ENCODE measurements at places on chromosomes 5 and 9. TPM values are rescaled to one million over a fixed set of nuclear protein-coding genes. Genes with fewer than 3 reads are reported as not detected.

IL5 gene
- total RNA-seq, result not detected

NPR3 gene
- 25.7 TPM for total RNA-seq

RELL2 gene
- total RNA-seq, result 3.2 TPM

IL13 gene
- not detected for total RNA-seq

F2RL2 gene
- 2.7 TPM for total RNA-seq

SV2C gene
- 0.14 TPM for total RNA-seq

PPIC gene
- total RNA-seq, result 37.6 TPM

Data from thoracic aorta (tissue), 2 donors.